ENCODE measurements at places on chromosomes 5 and 9.

DNA sequence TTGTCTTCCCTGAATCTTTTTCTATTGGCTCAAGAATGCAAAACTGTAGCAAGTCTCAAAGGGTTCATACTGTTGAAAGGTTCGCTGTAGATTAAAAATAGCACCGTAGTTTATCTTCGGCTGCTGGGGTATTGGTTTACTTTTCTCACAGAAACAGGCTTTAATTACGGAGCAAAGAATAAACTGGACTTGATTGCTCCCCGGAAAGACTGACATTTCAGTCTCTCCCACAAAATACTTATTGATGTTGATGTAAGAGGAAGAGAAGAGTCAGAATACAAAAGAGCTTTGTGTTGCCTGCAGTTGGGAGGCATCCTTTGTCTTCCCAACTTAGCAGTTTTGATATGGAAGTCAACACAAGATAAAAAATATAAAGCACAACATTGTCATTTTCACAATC, 183.9 kb upstream of the DMAC1 start:
- H3K27me3 ChIP-seq: no peaks in the 10 kb centered on the region
- H3K27ac ChIP-seq: peak overlapping the region; percentile 75
- no peak for ATAC-seq
- no peaks in the 10 kb centered on the region for H3K36me3 ChIP-seq
- no peak overlapping the region for H3K4me3 ChIP-seq

GRCh38 chr5:147240266-147240985, 5.6 kb downstream of the STK32A start:
- no peak overlapping the region for H3K27ac ChIP-seq
- no peaks in the 10 kb centered on the region for H3K4me1 ChIP-seq
- H3K36me3 ChIP-seq: no peaks in the 10 kb centered on the region
- no peak for ATAC-seq
- no peak overlapping the region for H3K4me3 ChIP-seq

GRCh38 chr5:171703146-171703545, 82.5 kb upstream of the SMIM23 start:
- H3K27me3 ChIP-seq: peaks cover 22% of the 10 kb centered on the region
- no peaks in the 10 kb centered on the region for H3K4me1 ChIP-seq
- no peak overlapping the region for H3K4me3 ChIP-seq
- no peaks in the 10 kb centered on the region for H3K36me3 ChIP-seq
- ATAC-seq: no peak

DNA sequence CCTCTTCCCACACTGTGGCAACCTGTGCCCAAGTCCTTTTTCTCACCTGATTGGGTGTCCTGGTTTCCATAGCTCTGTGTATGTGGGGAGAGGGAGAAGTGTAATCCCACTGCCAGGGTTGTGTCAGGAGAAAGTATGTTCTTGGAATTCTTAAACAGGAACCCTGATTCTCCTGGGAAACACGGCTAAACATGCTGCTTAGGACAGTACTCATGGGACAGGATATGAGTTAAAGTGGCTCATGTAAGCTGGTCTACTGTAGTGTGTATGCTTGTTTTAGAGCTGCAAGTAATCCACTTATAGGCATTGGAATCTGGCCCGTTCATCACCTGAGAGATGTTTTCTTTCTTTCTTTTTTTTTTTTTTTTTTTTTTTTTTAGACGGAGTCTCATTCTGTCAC, 23.9 kb downstream of the ARHGEF28 start:
- ATAC-seq: no peak
- peaks cover 23% of the 10 kb centered on the region for H3K27me3 ChIP-seq
- no peaks in the 10 kb centered on the region for H3K36me3 ChIP-seq
- peaks cover 5% of the 10 kb centered on the region for H3K4me1 ChIP-seq

GRCh38 chr5:172667786-172668593, 26.9 kb downstream of the NEURL1B start:
- no peak overlapping the region for H3K27ac ChIP-seq
- H3K27me3 ChIP-seq: peaks cover 46% of the 10 kb centered on the region
- H3K4me1 ChIP-seq: no peaks in the 10 kb centered on the region
- H3K4me3 ChIP-seq: no peak overlapping the region
- H3K36me3 ChIP-seq: no peaks in the 10 kb centered on the region

DNA sequence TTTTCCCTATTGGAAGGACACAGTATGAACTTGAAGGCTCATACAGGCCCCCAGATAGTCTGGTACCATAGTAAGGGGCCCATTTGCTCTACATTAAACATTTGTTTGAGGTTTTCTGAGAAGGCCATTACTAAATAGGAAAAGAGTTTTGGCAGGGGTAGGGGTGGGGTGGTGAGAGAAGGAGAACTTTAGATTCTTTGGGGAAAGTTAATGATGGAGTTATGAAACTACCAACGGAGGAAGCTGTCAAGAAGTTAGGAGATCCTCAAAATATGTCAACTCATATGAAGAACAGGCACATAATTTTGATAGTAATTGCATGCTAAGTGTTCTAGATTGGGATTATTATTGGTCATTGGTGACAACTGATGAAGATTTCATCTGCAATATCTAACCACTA, 114.7 kb downstream of the TAF11L14 start:
- H3K4me1 ChIP-seq: no peaks in the 10 kb centered on the region
- H3K36me3 ChIP-seq: no peaks in the 10 kb centered on the region
- H3K27me3 ChIP-seq: no peaks in the 10 kb centered on the region

DNA sequence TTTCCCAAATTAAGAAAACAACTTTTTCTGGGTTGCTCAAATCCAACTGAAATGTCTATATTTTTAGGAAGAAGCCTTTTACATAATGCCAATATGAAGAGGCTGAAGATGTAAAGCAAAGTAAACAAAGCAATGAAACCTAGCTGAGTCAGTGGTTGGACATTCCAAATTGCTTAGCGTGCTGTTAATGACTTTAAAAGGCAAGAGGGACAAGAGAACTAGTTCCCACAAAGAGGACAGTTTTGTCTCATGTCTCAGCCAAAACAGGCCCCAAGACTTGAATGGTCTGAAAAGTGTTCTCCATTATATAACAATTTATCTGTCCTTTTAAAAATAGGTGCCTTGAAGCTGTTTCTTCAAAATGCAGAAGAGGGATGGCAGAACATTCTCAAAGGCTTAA, 407.0 kb downstream of the ENC1 start:
- peaks cover 25% of the 10 kb centered on the region for H3K27me3 ChIP-seq
- no peak overlapping the region for H3K4me3 ChIP-seq
- ATAC-seq: no peak
- no peaks in the 10 kb centered on the region for H3K4me1 ChIP-seq
- H3K36me3 ChIP-seq: no peaks in the 10 kb centered on the region
- no peak overlapping the region for H3K27ac ChIP-seq

- H3K36me3 ChIP-seq: no peaks in the 10 kb centered on the region
- H3K27me3 ChIP-seq: no peaks in the 10 kb centered on the region
- H3K4me3 ChIP-seq: peak overlapping the region; percentile 61
- H3K4me1 ChIP-seq: peaks cover 58% of the 10 kb centered on the region
These were observed 48.4 kb downstream of the GALNT10 start for GRCh38 chr5:154238776-154239481.

DNA sequence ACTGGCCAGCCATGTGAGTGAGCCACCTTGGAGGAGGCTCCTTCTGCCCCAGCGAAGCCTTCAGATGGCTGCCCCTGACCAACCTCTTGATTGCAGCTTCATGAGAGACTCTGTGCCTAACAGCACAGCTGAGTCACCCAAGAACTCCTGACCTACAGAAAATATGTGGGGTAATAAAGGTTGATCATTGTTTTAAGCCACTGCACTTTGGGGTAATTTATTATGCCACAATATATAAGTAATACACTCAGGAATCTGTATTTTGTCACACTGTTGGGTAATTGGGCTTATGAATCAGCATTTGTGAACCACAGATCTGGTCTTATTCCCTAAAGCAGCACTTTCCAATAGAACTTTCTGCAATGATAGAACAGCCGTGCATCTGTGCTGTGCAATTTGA, 24.4 kb upstream of the VDAC1 start:
- peaks cover 26% of the 10 kb centered on the region for H3K4me1 ChIP-seq
- no peaks in the 10 kb centered on the region for H3K36me3 ChIP-seq
- no peaks in the 10 kb centered on the region for H3K27me3 ChIP-seq
- no peak overlapping the region for H3K4me3 ChIP-seq
- no peak for ATAC-seq

GRCh38 chr5:180860273-180860886, 696 bp downstream of the ZFP62 start:
- H3K27ac ChIP-seq: peak overlapping the region; percentile 94
- H3K27me3 ChIP-seq: no peaks in the 10 kb centered on the region
- H3K36me3 ChIP-seq: peaks cover 30% of the 10 kb centered on the region
- ATAC-seq: peak; percentile 78
- H3K4me1 ChIP-seq: peaks cover 39% of the 10 kb centered on the region

DNA sequence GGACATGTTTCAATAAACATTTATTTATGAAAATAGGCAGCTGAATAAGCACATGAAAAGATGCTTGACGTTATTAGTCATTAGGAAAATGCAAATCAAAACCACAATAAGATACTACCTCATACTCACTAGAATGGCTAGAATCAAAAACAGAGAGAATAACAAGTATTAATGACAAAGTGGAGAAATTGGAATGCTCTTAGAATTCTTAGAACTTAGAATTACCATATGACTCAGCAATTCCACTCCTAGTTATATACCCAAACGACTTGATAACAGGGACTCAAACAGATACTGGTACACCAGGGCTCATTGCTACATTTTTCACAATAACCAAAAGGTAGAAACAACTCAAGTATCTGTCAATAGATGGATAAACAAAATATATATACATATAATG, 15.1 kb upstream of the TRIM36 start:
- H3K36me3 ChIP-seq: no peaks in the 10 kb centered on the region
- peaks cover 56% of the 10 kb centered on the region for H3K27me3 ChIP-seq
- H3K4me3 ChIP-seq: no peak overlapping the region
- no peak overlapping the region for H3K27ac ChIP-seq
- no peak for ATAC-seq

GRCh38 chr9:127878001-127878651, 651 bp upstream of the AK1 start:
- H3K4me1 ChIP-seq: peaks cover 29% of the 10 kb centered on the region
- peak overlapping the region; percentile 59 for H3K4me3 ChIP-seq
- H3K27me3 ChIP-seq: peaks cover 14% of the 10 kb centered on the region
- no peak for ATAC-seq

DNA sequence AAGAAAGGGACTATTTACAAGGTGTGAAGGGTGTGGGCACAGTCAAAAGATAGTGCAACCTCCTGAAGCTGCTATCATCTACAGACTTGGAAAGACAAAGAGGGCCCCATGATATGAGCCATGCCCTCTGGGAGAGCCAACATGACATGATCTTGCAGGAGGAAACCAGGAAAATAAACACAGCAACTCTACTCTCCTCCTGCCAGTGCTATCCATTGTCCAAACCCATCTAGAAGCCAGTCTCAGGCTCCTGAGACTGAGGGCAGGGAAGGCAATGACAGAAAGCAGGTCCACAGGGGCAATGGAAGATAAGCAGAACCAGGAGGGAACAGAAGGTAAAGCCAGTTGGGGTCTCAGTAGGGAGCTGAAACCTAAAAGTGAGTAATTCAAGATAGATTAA, 37.1 kb downstream of the PLPP1 start:
- H3K27me3 ChIP-seq: no peaks in the 10 kb centered on the region
- H3K4me3 ChIP-seq: no peak overlapping the region
- no peak for ATAC-seq
- H3K36me3 ChIP-seq: no peaks in the 10 kb centered on the region

GRCh38 chr9:88808761-88809354, 182.4 kb upstream of the S1PR3 start:
- ATAC-seq: no peak
- H3K27me3 ChIP-seq: peaks cover 13% of the 10 kb centered on the region
- peaks cover 5% of the 10 kb centered on the region for H3K4me1 ChIP-seq
- H3K27ac ChIP-seq: no peak overlapping the region

DNA sequence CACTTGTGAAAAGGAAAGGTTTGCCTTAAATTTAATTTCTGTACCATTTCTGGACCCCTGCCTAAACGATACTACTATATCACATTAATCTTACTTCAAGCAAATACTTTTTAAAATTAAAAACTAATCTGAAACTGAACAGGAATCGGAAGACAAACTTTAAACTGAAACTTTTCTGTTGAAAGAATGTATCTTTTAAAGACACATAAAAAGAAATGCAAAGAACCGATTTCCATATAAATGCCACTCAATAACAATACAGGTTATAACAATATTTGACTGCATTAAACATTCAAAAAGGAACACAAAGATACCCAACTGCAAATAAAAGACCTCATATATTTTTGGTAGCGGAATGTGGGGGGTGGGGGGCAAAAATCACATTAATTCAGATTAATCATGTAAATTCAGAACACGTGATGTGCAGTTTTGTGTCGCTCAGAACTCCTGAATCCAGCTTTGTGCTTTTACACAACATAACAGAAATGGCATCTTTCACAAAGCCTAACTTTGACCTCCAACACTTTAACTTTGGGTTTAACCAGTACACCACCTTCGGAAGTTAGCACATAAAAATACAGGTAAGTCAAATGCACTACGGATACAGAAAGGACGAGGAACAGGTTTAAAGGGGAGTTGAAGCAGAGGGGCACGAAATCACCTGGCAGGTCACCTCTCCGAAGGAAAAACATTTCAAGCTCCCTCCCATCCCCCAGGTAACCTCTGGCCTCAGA, 925 bp downstream of the LIFR start:
- peaks cover 15% of the 10 kb centered on the region for H3K4me1 ChIP-seq
- peak overlapping the region; percentile 62 for H3K4me3 ChIP-seq
- no peaks in the 10 kb centered on the region for H3K36me3 ChIP-seq
- peaks cover 55% of the 10 kb centered on the region for H3K27me3 ChIP-seq

- peaks cover 12% of the 10 kb centered on the region for H3K4me1 ChIP-seq
- no peak for ATAC-seq
- H3K36me3 ChIP-seq: peaks cover 22% of the 10 kb centered on the region
- no peak overlapping the region for H3K27ac ChIP-seq
- no peaks in the 10 kb centered on the region for H3K27me3 ChIP-seq
These were observed 161.3 kb downstream of the HACD4 start for GRCh38 chr9:20870115-20870514.

- no peak overlapping the region for H3K27ac ChIP-seq
- no peak for ATAC-seq
- H3K36me3 ChIP-seq: peaks cover 89% of the 10 kb centered on the region
These were observed 15.9 kb downstream of the DAP start for GRCh38 chr5:10745133-10745532.

DNA sequence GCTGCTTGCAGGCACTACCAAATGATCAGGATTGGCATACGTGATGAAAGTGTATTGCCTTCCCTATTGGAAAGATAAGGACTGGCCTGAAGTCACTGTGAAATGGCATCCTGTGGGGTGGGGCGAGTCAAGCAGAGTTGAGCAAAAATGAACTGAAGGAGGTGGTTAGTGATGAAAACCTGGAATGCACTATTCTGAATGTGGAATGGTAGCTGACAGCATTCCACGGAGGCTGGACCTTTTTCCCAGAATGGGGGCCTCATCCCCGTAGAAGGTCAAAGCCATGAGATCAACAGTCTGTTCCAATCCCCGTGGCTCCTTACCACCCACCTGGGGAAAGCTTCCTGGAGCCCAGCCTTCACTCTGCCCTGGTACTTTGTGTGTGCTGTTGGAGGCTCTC, 37.7 kb downstream of the ASS1 start:
- ATAC-seq: no peak
- no peaks in the 10 kb centered on the region for H3K36me3 ChIP-seq
- peaks cover 46% of the 10 kb centered on the region for H3K27me3 ChIP-seq
- no peak overlapping the region for H3K27ac ChIP-seq
